H9 (cell line): ENCODE measurements at places on chromosomes 2 and 18.

DNA sequence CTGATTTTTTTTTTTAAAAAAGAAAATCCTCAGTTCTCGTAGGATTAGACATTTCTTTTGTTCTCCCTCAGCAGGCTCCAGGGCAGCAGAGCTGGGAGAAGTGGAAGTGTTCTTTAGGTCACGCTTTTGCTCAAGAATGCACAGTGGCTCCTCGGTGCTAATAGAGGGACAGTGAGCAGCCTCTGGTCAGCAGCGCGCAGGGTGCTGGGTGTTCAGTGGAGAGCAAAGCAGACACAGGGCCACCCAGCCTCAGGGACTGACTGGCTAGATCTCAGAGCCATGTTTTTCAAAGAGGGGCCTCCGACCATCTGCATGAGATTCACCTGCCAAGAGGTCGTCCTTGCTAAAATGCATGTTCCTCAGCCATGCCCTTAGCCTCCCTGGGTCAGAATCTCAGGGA lies 218.8 kb downstream of the HAUS1 start:
- no peak for DNase-seq

DNA sequence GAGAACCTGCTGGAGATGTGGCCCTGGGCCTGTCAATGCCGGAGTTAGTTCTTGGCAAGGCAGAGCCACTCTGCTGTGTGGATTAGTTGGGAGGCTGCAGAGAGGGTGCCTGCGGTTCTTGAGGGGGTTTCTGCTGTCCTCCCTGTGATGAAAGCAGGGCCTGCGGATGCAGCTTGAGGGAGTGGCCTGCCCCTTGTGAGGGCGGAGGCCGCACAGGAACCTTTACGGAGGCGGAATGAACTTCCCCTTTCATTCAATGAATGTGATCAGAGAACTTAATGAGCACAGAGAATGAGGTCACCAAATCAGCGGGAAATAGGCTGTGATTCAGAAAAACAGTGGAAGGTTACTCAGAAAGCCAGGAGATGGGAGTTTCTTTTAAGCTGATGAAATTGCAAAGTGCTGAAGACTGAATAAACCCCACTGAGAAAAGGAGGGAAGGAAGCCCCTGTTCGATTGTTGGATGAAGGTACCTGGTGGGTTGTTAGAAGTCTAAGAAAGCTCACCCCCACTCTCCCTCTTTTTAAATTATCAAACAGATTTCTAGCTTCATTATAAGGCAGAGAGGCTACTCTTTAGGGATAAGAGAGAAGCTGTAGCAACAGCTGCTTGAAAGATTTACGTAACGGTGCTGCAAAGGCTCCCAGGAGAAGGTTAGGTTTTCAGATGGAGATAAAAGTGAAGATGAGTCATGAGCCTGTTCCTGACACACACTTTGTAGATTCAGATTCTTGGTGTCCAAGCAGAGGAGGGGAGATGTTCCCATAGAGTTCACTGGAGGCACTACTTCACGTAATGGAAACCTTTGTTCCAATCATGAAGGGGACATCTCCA lies 47.4 kb downstream of the VWA3B start:
- peak; percentile 53 for DNase-seq

DNA sequence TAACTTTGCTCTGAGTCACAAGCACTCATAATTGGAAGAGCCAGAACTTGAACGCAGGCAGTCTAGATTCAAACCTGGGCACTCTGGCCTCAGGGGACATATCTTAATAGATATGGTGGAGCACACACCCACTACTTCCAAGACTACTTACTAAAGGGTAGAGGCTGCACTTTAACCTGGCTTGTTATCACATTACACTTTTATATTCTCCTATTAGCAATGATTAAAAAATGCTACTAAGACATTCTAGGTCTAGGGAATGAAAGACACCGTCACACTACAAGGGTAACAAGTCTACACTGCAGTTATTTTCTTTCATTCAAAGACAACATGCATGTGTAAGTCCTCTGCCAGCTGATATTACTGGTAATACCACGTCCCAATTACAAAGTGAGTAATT lies 258.8 kb downstream of the ZNF521 start:
- DNase-seq, result no peak

GRCh38 chr2:119983108-119983507 lies 29.8 kb upstream of the EPB41L5 start:
- no peak for DNase-seq

GRCh38 chr2:238448031-238448955 lies 21.6 kb downstream of the ASB1 start:
- DNase-seq, result no peak

DNA sequence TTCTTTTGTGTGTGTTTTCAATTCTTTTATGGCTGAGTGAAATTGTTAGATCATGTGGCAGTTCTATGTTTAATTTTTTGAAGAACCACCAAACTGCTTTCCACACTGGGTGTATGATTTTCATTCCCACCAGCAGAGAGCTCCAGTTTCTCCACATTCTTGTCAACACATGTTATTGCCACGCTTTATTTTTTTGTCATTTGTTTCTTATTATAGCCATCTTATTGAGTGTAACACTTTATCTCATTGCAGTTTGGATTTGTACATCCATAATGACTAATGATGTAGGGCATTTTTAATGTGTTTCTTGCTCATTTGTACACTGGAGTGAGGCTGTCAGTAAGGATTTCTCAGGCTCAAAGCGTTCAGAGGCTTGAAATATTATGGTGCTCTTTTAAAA lies 184.2 kb downstream of the PIEZO2 start:
- no peak for DNase-seq

DNA sequence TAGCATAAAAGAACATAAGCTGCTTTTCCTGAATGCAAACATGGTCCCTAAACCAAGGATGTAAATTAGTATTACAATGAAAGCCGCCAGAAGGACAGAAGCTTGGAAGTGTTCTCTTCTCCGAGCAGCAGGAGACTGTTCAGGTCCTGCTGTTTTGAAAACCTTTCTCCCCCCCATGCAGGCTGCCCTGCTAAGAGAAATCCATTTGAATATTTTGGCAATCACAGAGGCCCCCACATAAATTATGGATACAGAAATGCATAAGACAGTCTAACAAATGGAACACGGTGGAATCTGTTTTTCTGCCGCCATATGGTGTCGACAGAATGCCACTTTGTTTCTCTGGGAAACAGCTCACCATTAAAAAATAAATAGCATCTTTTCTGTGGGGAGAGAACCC lies 600.4 kb upstream of the KLHL29 start:
- DNase-seq, result no peak

DNA sequence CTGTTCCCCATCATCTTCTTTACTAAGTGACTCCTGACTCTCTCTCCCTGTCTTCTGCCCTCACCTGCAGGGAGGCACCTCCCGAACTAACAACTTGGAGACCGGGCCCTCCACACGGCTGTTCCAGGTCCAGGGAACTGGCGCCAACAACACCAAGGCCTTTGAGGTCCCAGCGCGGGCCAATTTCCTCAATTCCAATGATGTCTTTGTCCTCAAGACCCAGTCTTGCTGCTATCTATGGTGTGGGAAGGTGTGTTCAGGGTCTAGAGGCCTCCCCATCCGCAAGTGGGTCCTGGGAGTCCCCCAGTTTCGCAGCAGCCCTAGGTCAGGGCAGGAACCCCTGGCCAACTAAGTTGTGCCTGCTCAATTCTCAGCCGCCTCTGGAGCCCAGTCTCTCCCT lies 15.5 kb downstream of the VIL1 start:
- DNase-seq, result no peak

- peak; percentile 84 for DNase-seq
These were observed 411.0 kb upstream of the GYPC start for GRCh38 chr2:126244937-126245336.

DNA sequence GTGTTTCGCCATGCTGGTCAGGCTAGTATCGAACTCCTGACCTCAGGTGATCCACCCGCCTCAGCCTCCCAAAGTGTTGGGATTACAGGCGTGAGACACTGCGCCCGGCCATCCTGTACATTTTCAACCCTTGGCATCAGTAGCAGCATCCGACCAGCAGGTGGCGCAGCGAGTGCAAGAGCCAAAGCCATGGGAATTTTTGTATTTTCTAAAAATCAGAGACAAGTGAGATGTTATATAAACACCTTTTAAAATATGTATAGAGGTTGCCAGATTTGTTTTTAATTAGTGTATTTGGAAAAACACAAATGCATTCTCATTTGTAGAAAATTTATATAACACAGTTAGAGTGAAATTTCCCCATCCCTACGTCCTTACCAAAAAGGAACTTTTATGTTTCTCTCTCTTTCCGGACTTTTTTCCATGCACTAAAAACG lies 36.8 kb downstream of the MOGAT1 start:
- DNase-seq, result peak; percentile 68

DNA sequence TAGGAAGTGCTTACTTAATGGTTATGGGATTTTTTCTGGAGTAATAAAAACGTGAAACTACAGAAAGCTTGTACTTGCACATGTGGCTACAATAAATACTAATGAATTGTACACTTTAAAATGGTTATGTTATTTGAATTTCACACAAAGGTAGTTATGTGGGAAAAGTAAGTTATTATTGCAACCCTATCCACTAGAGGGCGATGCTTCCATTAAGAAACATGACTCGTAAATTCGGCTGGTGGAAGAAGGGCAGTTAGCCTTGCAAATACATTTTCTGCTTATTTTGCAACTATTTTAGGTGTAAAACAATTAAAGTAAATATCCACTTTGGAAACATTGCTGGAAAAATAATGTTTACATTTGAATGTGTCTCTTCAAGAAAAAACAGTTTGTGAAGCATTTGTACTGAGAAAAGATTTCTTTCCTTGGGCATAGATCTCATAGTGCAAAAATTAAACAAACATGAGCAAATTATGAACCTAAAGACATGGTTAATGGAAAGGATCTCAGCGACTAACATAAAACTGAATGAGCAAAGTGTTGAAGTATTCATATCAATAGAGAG lies 68.1 kb upstream of the CSRNP3 start:
- no peak for DNase-seq

DNA sequence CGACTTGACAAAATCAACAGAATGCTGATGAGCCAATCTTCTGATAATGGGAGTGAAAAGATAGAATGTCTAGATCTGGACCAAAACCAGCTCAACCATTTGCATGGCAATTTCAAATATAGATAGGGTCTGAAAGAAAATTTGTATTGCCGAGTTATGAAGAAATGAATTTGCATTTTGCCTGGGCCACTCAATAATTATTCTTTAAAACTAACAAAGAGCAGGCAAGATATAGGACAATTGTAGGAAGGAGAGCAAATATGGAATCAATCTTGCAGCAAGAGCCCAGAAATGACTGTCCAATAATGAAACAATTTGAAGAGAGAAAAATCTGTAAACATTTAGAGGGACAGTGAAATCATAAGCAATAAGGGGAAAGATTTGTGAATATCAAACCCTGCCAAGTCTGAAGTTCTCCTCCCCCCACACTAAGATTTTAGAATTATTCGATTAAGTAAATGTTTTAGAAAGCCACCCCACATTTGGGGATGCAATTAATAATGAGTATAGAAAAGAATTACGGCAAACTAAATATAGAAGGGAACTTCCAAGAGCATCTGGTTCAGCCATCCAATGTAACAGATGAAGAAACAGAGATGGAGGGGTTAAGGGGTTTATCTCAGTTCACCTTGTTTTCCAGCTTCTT lies 377.4 kb downstream of the SETBP1 start:
- no peak for DNase-seq

DNA sequence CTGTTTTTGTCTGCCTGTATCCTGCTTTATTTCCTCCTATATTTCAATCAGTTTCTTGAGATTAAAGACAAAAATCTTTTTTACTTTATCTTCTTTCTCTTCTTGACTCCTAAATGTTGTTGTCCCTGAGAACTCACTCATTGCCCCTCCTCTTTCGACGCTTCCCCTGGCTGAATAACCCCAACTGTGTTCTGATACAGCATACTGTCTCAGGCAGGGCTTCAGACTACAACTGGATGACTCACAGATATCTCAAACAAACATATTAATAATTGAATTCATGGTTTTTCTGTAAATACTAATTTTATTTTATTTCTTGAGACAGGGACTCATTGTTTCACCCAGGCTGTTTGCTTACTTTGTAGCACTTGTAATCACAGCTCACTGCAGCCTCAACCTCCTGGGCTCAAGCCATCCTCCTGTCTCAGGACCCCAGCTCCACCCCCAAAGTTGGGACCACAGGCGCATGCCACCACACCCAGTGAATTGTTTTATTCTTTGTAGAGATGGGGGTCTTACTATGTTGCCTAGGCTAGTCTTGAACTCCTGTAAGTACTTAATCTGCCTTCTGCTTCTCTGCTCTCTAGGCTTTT lies 9.4 kb downstream of the ITGAV start:
- DNase-seq, result no peak

GRCh38 chr2:231655894-231656293 lies 52.4 kb upstream of the PTMA start:
- DNase-seq, result no peak

DNA sequence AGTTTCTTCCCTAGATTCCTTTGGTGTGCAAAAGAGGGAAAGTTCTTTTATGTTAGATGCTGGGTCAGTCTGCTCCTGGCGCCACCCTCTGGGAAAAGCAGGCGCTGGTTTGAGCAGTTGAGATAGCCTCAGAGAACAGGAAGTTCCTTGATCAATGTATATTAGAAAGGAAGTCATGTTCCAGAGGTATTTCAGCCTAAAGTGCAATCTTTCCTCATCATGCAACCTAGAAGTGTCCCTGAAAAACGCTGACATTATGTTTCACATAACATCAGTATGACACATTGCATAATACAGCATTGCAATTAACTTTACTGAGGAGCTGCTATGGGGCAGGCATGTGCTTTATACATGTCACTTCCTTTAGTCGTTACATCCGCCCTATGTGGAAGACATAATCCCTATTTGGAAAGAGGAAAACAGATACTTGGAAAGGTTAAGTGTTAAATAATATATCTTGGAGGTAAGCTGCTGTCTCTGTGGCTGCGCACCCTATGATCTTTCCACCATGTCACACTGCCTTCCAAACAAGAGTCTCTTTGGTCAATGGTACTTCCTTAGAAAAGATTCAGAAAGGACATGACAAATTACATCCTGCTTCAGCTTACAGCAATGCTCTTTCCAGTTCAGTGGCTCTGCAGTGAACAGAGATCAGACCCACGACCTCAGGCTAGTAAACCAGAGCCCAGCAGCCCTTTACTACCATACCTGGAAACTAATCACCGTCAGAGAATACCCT lies 369.7 kb downstream of the RAD51AP2 start:
- peak; percentile 55 for DNase-seq

- DNase-seq, result no peak
These were observed 316.8 kb downstream of the DCDC2C start for GRCh38 chr2:4020153-4020552.

DNA sequence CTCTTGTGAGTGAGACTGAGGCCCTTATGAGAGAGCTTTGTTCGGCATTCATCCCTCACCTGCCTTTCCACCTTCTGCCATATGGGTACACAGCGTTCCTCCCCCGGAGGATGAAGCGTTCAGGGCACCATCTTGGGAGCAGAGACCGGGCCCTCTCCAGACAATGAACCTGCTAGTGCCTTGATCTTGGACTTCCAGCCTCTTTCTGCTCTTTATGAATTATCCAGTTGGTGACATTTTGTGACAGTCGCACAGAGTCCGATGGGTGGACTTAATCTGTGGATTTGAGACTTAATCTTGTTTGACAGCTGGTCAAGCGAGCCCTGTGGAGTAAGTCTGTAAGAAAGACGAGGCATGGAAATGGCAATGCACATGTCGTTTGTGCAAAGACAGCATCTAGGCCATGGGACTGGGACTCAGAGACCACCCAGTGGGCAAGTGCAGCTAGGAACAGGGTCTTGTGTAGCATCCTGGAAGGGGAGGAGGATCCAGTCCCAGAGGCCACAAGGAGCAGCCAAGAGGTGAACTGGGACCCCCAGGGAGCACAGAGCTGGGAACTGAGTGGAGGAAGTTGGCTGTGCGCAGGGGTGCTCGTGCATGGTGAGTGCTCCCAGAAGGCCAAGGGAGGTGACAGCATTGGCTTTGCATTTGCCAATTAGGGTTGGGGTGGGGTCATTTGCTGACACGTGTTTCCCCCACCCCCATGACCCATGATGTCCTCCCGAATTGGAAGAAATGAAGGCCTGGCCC lies 69.5 kb upstream of the HDAC4 start:
- DNase-seq, result peak; percentile 2
